NCI-H446 (cell line): ENCODE measurements at places on chromosomes 12 and 14.
A peak's percentile ranks its signal among the peaks of the same experiment; 100 is the strongest.

- no peak for DNase-seq
Observed at GRCh38 chr12:76945867-76946266, 67.0 kb upstream of the CSRP2 start.

DNA sequence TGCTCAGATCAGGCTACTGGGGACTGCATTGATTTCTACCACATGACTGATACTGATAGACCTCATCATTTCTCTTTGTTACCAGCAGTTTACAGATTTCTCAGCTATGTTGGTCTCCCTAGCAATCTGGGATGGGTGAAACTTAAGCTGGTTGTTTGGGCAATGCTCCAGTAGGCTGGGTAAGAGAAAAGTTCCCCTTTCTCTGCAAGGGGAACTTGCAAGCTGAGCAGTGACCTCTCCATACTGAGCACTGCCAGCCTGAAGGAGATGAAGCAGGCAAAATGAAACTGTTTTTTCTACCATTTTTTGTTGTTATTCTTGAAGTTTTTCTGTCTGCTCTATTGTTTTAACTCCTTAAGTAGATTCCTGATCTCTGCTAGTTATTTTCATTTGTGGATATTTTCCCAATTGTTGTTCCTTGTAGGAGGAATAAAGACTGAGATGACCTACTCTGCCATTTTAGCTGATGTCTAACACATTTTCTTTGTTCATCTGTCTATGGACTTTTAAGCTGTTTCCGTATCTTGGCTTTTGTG, 1.3 kb upstream of the OR4M1 start:
- no peak for DNase-seq

- DNase-seq: no peak
Observed at GRCh38 chr14:101084436-101084826, 180.9 kb upstream of the RTL1 start.

- DNase-seq: peak; percentile 63
Observed at GRCh38 chr12:57621497-57622292, 10.5 kb downstream of the ARHGEF25 start.

- DNase-seq: no peak
Observed at GRCh38 chr14:92726135-92726932, 22.1 kb downstream of the LGMN start.

- no peak for DNase-seq
Observed at GRCh38 chr14:90421001-90421631, 24.3 kb downstream of the CALM1 start.

DNA sequence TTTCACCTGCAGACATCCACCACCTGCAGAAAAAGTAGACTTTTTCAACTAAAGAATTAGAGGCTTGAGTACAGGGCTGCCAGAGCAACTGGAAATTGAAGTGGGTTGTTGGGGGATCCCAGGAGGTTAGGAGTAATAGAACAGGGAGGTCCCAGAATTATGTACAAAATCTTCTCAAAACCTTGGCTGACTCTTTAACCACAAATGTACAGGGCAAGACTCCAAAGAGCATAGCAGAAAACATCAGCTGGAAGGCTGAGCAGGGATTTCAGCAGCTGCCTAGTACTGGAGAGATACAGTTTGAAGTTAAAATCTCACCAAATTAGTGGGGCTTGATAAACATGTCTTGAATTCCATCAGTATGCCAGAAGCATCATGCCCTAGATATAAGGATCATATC, 191.6 kb downstream of the CRADD start:
- DNase-seq: no peak

DNA sequence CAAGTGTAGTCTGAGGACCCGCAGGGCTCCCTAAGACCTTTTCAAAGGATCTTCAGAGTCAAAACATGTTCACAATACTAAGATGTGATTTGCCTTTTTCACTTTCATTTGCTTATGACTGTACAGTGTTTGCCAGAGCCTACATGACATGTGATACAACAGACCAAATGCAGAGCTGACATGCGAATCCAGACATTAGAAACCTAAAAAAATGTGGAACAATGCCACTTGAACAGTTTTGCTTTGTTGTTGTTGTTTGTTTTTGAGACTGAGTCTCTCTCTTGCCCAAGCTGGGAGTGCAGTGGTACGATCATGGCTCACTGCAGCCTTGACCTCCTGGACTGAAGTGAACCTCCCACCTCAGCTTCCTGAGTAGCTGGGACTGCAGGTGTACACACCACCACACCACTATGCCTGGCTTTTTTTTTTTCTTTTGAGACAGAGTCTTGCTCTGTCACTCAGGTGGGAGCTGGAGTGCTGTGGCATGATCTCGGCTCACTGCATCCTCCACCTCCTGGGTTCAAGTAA, 5.3 kb upstream of the RAB35 start:
- no peak for DNase-seq

DNA sequence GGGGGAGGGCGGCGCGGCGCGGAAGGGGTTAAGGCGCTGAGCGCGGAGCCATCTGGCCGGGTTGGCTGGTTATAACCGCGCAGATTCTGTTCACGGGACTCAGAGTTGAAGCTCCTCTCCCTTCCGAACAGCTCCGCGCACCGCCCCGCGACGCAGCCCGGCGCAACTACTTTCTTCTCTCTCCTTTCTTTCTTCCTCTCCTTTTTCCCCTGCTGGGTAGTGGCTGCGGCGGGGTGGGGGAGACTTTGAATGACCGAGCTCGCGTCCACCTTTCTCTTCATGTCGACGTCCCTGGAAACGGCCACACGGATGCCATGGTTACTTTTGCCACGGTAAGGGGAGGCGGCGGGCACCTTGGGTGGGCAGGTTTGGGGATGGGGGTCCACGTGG, at the start of gene NTF3:
Gene NTF3, plus strand, starts transcription at position 98 of the 390 bp plus-strand sequence. Its CDS starts 217 bp downstream, at position 315.
- DNase-seq: peak; percentile 72

- DNase-seq: no peak
Observed at GRCh38 chr14:69531135-69531534, 43.5 kb downstream of the CCDC177 start.

DNA sequence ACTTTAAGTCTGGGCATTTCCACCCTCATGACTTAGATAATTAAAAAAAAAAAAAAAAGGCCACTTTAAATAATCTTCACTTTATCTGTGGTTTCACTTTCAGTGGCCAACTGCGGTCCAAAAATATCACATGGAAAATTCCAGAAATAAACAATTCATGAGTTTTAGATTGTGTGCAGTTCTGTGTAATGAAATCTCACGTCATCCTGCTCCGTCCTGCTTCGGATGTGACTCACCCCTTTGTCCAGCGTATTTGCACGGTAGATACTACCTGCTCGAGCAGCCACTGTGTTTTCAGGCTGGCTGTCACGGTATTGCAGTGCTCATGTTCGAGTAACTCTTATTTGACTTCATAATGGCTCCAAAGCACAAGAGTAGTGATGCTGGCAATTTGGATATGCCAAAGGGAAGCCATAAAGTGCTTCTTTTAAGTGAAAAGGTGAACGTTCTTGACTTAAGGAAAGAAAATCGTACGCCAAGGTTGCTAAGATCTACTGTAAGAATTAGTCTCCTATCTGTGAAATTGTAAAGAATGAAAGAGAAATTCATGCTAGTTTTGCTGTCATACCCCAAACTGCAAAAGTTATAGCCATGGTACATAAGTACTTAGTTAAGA, 2.4 kb downstream of the E2F7 start:
- DNase-seq: no peak

DNA sequence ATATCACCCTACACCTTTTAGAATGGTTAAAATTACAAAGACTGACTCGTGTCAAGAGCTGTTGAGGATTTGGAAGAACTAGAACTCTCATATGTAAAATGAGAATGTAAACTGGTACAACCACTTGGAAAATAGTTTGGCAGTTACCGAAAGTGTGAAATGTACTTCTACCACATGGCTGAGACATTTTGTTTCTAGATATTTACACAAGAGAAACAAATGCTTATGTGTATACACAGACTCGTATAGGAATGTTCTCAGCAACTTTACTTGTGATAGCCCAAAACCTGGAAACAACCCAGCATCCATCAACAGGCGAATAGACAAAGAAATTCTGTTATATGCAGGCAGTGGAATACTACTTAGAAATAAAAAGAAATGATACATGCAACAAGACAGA, 103.0 kb downstream of the BRMS1L start:
- DNase-seq: no peak
